AG08395 (cell line): ENCODE measurements at places on chromosomes 11 and 22.
A peak's percentile ranks its signal among the peaks of the same experiment; 100 is the strongest.

DNA sequence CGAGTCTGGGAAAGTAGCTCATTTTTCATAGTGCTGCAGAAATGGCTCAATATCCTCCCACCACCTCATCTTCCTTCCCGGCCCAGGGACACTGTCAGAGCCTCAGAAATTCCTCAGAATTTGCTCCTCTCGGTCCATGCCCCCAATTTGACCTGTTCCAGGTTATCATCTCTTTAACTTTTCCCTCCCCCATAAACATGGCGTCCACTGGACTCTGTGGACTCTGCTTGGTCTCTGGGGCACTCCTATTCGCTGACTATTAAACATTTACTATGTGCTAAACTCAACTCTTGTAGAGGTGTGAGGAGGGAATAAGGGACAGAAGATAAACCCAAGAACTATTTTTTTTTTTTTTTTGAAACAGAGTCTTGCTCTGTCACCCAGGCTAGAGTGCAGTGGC lies 8.2 kb upstream of the PC start:
- no peak for DNase-seq

DNA sequence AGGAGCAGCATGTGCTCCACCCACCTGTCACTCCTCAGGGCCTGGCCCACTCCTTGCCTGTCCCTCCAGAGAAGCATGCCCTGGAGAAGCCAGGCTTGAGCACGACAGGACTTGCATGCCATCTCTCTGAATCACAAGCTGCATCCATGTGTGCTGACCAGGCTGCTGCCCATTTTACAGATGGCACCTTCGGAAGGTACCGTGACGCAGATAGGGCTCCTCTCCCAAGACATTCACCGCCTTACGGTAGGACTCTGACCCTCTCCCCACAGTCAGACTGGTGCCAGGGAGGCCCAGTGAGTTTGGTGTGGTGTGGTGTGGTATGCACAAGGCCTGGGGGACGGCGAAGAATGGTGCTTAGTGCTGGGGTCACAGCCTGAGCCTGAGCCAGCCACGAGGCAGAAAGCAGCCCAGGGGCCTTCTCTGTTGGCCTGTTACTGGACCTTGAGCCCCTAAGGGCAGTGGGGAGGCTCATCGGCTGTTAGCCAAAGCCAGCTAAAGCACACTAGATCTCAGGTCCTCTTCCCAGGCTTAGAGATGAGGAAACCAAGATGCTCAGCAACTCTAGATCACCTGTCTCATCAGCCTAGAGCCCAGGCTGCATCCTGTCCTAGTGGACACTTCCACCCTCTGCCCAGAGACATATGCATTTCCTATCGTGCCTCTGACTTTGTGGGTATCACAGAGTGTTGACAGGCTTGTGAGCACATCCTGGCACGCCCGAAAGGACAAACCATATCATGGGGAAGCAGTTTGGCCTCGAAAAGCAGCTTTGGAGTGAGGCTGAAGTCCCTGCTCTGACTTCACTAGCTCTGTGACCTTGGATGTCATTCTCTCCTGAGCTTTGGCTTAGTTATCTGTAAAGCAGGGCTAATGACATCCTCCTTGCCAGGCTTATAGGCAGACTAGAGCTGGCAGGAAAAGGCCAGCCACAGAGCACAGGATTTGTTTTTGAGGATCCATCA lies 17.8 kb downstream of the CYB5R2 start:
- no peak for DNase-seq

DNA sequence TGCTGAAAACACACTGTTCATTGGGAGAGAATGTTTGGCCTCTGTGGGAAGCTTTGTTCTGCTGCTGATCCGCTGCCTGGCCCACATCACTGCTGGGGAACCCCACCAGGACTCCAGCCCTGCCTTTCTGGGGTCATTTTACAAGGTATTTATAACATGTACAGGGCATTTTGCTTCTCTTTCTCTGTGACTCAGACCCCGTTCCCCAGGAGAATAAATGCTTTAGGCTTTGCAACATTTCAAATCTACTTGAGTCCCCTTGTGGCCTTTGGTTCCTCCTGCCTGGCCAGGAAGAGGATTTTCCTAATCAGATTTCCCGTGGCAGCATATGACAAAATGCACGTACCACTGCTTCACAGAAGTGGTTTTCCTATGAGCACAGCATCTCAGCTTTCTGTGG lies 43.0 kb downstream of the BTG4 start:
- DNase-seq, result no peak

DNA sequence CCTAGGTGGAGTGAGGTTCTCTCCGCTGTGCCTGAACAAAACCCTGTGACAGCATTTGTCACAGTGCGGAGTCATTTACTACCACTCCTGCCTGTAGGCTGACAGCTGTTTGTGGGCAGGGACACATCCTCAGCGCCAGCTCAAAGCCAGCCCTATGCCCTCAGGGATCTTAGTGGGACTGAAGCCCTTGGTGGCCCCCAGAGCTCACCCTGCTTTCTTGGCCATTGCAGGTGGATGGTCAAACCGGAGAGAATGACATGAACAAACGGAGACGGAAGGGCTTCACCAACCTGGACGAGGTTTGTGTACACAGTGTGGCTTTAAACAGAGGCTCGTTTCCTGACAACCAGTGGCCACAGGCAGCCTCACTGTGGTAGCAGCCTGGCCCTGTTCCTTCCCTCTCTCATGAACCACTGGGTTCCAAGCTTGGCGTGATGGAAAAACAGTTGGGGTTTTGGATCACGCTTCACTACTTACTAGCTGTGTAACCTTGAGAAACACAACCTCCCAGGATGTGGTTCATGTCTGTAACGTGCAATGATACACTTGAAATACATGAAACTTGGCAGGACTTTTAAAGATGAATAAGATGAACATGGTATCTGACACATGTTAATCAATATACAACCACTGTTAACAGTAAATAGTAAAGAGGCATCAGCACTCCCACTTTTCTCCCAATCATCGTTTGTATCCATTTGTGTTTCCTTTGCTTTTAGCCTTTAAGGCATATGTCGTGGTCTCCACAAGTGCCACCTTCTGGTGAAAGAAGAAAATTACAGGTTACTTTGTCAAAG lies 125.8 kb downstream of the MICAL2 start:
- DNase-seq, result peak; percentile 73

DNA sequence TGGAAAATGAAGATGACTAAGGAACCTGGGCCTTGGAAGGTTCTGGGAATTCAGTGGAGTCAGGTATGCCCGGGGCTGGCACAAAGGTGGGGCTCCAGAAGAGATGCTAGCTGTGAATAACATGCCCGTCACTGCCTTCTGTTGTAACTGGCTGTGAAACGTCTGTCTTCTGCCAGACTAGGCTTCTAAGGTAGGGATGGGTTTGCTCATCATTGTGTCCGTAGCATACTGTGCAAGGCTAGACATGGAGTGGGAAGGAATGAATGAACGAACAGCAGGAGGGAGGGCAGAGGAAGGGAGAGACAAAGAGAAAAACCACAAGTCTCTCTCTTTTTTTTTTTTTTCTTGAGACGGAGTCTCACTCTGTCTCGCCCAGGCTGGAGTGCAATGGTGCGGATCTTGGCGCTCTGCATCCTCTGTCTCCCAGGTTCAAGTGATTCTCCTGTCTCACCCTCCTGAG lies 327.4 kb downstream of the MN1 start:
- DNase-seq, result no peak

GRCh38 chr11:76184551-76184993 lies 21.7 kb downstream of the WNT11 start:
- no peak for DNase-seq

- DNase-seq, result no peak
These were observed 252.8 kb downstream of the JRKL start for GRCh38 chr11:96642583-96642982.

DNA sequence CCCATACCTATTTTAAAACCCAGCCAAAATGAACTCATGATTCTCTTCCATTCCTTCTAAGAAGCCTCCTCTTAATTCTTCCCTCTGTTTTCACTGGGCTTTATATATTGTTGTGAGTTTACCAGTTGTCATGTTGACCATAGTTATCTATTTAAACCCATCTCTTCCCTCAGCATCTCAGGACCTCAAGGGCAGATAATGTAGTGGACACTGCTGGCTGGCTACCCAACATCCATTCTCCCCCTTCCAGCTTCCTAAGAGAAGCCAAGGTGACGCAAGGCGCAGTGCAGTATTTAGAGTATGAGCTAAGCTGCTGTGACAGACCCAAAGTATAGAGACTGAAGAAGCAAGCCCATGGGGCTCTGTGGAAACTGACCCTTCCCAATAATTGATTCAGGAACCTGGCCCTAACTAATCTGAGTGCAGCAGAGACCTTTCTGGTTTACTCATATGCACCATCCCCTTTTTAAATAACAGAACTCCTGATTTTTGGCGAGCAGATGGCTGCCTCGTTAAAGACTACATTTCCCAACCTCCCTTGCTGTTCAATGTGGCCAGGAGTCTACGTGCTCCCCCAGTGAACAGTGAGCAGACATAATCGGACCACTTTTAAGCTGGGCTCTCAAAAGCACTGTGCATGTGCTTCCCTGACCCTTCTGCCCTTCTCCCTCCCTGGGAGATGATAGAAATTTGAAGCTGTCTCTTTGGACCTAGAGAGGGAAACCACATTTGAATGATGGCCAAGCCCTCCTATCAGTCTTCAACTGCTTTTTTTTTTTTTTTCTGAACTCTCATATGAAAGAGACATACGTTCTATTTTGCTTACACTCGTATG lies 28.1 kb upstream of the CREB3L1 start:
- no peak for DNase-seq

- DNase-seq, result no peak
These were observed 55.0 kb downstream of the CASP12 start for GRCh38 chr11:104843150-104843836.

- DNase-seq, result no peak
These were observed 15.5 kb downstream of the RBX1 start for GRCh38 chr22:40966726-40967085.

DNA sequence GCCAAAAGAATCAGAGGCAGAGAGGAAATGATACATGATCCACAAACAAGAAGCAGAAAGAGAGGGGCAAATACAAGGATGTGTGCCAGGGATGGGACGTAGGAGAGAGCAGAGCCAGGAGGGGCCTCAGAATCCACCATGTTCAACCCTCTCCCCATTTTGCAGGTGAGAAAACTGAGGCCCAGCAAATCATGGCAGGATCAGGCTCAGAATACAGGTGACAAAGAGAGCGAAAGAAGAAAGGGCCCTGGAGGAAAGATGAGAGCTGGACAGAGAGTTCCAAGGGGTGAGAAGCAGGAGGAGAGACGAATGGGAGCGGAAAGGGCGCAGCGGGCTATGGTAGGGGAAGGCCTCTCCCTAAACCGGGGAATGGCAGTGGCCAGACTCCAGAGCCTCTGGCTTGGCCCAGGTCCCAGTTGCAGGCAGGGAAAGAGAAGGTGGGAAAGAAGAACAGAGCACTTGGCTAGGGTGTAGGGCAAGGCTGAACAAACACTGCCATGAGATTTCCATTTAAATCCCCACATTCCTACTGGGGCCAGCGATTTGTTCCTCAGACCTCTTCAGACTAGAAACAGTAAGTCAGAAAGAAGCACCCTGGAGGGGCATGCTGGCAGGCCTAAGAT lies 44.4 kb upstream of the TSKU start:
- DNase-seq, result no peak

GRCh38 chr11:130471731-130472433 lies 23.4 kb downstream of the ADAMTS15 start:
- DNase-seq, result no peak

- no peak for DNase-seq
These were observed 55.8 kb upstream of the RRAS2 start for GRCh38 chr11:14414470-14415461.

DNA sequence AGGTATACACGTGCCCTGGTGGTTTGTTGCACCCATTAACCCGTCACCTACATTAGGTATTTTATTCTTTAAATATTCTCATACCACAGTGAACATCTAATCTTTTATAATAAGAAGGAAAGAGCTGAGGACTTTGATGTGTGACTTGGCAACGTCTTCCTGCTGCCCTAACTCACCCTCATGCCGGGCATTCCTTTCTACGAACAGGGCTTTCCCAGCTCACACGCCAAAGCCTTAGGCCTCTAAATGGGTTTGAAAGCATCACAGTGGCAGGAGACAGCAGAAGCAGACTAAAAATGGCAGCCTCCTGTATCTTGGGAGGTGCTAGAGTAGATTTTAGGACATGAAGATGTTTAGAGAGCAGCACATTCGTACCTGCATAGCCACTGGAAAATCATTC lies 52.6 kb downstream of the CLTCL1 start:
- DNase-seq, result peak; percentile 10

DNA sequence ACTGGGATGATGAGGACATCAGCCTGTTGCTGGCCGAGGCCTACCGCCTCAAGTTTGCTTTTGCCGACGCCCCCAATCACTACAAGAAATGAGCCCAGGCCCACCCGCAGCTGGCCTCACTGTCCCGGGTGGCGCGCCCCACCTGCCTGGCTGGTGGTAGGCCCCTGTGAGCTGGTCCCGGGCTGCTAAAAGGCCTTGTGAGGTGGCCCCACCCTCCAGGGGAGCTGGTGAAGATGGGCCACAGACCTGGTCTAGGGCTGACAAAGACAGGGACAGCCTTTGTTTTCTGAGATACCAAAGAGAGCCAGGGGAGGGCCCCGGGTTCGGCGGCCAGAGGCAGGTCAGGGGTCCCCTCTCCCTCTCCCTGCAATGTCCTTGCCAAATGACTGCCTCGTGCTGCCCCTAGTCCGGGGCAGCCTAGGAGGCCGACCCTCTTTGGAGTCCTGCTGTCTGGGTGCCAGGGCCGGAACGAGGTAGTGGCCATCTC lies 411.1 kb downstream of the TBC1D22A start:
- DNase-seq, result no peak

DNA sequence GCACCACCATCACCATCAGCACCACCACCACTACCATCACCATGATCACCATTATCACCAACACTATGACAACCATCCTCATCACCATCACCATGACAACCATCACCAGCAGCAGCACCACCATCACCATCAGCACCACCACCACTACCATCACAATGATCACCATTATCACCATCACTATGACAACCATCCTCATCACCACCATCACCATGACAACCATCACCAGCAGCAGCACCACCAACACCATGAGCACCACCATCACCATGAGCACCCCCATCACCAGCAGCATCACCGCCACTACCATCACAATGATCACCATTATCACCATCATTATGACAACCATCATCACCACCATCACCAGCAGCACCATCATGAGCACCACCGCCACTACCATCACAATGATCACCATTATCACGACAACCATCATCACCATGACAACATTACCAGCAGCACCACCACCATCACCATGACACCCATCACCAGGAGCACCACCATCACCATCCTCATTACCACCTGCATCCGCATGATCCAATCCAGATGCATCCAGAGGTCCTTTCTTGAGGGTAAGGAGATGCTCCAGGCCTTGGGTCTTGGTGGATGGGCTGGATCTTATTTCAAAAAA lies 23.8 kb downstream of the PHF21B start:
- DNase-seq, result no peak

DNA sequence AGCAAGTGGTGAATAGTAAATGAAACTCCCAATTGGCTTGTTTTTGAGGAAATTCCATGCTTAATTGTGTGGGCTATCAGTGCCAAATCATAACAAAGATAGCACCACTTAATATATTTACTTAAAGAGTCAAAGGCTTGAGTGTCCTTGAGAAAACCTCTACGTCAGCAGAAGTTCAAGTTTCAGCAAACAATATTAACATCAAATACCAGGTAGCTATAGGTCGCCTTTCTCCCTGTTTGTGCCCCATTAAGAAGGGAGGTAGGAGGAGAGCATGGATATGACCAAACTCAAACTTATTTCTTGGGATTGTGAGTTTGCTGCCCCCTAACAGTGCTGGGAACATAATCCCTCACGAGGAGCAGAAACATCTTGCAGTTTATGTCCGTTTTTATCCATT lies 105.6 kb upstream of the SYN3 start:
- no peak for DNase-seq
